ENCODE measurements at places on chromosomes 6 and 20.
A peak's percentile ranks its signal among the peaks of the same experiment; 100 is the strongest.

DNA sequence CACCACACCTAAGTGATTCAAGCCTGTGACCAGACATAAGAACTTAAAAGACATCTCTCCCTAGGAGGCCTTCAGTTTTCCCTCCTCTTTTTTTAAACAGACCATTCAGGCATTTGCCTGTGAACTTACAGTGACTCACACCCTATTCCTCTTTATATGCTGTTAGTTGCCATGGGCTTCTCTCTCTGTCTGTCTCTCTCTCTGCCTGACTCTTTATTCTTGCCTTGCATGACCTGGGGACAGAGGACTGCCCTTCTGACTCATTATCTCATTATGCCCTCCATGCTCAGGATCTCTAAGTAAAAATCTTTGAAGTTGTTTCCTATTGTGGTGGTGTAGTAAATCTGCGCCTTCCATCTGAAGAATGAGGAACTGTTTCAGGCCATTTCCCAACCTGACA is 442.2 kb upstream of the MAN1A1 start:
- no peak for DNase-seq

DNA sequence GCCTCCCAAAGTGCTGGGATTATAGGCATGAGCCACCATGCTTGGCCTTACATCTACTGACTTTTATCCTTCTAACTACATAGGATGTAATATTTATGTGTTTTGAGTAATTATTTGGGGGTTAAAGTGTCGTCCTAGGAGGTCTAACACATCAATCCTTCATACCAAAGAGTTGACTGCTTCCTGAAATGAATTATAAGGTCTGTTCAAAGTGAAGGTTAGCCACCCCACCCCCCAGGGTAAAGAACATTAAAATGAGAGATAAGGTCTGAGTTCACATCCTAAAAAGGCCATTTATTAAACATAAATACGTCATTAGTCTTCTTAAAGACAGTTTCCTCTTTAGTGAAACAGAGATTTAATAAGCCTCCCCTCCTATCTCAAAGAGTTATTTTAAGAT is 33.8 kb downstream of the TNFAIP3 start:
- no peak for DNase-seq

- no peak for DNase-seq
Observed at GRCh38 chr6:168660400-168660945, 219.5 kb downstream of the SMOC2 start.

DNA sequence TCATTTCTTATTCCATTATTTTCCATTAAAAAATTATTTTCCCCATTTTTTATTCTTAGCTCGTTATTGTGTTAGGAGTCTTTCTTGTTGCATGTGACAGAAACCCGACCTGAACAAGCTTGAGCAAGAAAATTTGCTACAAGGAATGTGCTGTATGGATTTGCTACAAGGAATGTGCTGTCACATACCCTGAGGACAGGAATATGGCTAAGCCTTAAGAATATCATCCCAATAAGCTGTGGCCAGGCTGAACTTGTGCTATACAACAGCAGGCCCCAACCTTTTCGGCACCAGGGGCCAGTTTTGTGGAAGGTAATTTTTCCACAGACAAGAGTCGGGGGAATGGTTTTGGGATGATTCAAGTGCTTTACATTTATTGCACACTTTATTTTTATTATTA is 114.0 kb downstream of the TRMT11 start:
- DNase-seq: no peak

GRCh38 chr6:15255481-15255880 is 9.6 kb downstream of the JARID2 start:
- DNase-seq: no peak

- DNase-seq: no peak
Observed at GRCh38 chr20:16844406-16844805, 96.2 kb downstream of the OTOR start.

- DNase-seq: no peak
Observed at GRCh38 chr20:3172126-3172932, 1.0 kb downstream of the LZTS3 start.

DNA sequence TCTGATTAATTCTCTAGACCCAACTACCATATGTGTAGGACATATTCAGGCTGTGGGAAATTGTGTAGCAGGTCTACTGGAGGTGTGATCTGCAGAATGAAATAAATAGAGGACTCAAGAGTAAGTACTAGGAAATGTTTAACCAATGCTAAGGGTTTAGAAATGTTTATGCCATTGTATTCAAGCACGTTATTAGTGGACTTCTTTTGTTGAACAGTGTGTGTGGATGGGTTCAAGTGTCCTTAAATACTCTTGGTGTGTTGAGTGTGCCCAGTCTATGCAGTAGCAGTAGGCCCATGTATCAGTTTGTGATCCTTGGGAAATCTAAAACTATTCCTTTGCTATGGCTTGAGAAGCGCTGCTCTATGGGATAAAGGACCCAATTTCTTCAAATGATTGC is 112.1 kb downstream of the FARS2 start:
- DNase-seq: no peak

GRCh38 chr6:159713984-159714383 is 13.3 kb upstream of the WTAP start:
- no peak for DNase-seq

GRCh38 chr20:23407781-23408464 is 13.4 kb downstream of the NAPB start:
- no peak for DNase-seq

DNA sequence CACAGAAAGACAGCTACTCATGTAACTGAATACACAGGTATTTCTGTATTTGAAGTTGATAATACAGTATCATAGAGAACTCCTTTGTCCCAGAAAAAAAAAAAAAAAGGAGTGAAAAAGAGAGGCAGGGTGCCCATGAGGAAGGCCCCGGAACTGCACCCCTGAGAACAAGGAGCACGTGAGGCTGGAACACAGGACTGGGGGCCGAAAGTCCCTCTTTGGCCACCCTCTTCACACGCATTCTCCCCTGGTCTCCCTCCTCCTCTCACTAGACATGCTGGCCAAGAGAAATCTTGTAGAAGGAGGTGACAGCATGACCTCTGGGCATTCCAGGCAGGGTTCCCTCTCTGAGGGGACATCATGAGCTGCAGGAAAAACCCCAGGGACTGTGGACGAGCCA is 62.7 kb upstream of the TRAF3IP2 start:
- DNase-seq: no peak

- no peak for DNase-seq
Observed at GRCh38 chr6:144920391-144920961, 635.3 kb downstream of the UTRN start.

- DNase-seq: no peak
Observed at GRCh38 chr6:52390361-52390727, 28.4 kb downstream of the PAQR8 start.

GRCh38 chr6:38713812-38714211 is 1.3 kb upstream of the DNAH8 start:
- DNase-seq: peak; percentile 3

DNA sequence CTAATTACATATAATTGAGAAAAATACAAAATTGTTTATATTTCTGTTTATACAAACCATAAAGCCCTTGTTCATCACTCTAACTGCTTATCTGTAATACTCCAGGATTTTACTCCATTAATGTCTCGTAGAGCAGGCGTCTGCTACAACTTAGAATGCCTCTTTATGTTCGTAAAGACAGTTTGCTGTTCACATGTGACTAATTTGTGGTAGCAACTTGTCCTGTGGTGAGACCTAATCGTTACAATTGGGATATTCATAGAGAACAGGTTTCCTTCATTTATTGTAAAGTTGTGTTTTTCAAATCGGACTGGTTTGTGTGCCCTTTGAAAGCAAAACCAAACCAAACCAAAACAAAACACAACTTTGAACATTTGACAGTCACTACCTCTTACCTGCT is 149.7 kb downstream of the ASCC3 start:
- DNase-seq: no peak

- no peak for DNase-seq
Observed at GRCh38 chr20:19435821-19436220, 223.4 kb downstream of the SLC24A3 start.

DNA sequence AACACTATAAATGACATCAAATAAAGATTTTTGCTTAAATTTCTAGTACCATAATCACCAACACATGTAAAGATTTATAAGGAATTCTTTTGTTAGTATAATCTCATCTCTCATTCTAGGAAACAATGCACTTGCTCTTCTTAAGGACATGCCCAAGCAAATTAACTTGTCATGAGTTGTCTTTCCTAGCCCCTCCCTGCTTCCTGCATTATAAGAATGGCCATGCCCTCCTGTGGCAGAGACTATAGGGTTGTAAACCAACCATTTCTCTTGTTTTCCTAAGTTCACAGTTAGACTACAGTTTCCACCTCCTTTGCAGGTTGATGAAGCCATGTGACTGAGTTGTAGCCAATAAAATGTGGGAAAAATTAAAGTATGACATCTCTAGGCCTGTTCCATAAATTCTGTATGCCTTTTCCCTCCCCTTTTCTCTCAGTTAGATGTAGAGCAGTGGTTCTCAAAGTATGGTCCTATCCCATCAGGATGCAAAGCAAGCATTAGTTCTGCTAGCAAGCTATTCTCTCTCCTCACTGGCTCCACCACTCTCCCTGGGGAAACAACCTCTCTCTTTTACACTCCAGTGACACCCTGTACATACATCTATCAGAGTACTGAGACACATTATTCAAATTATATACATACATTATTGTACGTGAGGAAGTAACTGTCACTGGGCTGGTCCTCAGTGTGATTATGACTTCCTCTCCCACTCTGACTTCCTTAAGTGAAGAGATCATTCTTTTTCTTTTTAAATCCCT is 295.0 kb downstream of the PKHD1 start:
- no peak for DNase-seq

- no peak for DNase-seq
Observed at GRCh38 chr6:153251326-153251725, 120.2 kb upstream of the RGS17 start.

DNA sequence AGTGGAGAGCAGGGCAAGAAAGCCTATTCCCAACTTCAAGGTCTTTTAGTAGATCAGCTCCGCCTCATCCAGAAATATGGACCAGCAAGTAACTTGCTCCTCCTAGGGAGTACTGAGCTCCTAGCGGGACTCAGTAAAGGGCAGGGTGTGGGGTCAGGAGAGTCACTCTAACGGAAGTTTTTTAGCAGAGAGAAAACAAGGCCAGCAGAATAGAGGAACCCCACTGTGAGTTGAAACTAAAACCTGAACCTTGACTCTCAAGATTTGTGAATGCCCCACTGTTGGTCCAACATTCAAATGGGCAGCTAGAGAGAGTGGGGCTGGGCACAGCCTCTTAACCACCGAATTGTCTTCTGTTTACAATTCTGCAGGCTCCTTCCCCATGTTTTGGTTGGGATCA is 244.8 kb downstream of the FARS2 start:
- DNase-seq: no peak

DNA sequence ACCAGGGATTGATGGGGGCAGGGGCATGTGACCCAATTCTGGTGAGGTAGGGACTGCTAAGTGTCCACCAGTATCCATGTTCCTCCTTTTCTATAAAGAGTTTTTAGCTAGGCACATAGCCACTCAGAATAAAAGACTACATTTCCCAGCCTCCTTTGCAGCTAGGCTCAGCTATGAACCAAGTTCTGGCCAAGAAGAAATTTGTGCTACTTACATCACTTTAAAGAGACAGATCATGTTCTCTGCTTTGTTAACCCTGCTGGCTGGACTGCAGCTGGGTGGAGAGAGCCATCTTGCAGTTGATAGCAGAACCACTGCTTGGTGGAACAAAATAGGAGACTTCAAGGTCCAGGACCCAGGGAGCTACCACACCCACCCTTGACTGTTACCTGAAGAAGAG is 5.3 kb upstream of the CCM2L start:
- DNase-seq: no peak

- no peak for DNase-seq
Observed at GRCh38 chr6:161011492-161012480, 20.2 kb downstream of the MAP3K4 start.

- DNase-seq: no peak
Observed at GRCh38 chr20:59697068-59697467, 92.7 kb downstream of the PHACTR3 start.

DNA sequence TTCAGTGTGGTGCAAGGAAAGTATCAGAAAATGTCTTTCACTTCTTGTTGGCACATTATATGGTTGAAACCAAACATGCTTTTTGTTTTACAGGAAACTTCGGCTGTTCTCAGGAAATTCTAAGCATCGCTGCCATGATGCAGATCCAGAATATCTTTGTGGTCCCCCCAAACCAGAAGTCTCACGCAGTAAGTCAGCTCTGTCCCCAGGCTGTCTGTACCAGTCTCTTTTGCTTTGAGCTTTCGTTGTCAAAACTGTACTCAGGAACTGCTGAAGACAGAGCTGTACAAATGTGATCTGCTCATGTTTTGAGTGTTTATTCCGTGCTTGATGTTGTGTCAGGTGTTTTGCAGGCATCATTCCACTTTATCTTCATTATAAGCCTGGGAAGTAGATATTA is 59.6 kb downstream of the DHX35 start:
- no peak for DNase-seq

DNA sequence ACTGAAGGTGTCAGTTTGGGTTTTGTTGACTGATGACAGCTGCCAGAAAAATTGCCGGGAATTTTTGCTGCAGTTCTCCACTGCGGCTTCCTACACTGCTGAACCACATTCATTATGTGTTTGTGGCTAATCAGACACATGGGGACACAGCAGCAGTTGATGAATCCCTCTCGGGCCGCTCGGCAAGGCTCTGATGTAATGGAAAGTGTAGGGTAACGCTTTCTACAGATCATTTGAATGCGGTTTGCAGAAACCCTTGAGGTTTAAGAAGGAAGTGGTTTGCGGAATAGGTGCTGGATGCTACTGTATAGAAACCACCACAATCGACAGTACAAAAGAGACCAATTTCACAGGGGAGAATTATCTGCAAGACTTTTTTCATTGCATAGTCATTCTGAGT is 138.7 kb upstream of the SASH1 start:
- peak; percentile 4 for DNase-seq

GRCh38 chr6:33105916-33106871 is 30.4 kb downstream of the HLA-DPB1 start:
- no peak for DNase-seq

- no peak for DNase-seq
Observed at GRCh38 chr20:58905236-58905635, 52.7 kb downstream of the GNAS start.

- DNase-seq: no peak
Observed at GRCh38 chr6:31639449-31639861, 13.0 kb downstream of the BAG6 start.

GRCh38 chr6:130625825-130626527 is 201.2 kb upstream of the SMLR1 start:
- DNase-seq: no peak

Data from activated naive CD4-positive, alpha-beta T cell (primary cell).